ENCODE measurements at places on chromosomes 2 and 18.

DNA sequence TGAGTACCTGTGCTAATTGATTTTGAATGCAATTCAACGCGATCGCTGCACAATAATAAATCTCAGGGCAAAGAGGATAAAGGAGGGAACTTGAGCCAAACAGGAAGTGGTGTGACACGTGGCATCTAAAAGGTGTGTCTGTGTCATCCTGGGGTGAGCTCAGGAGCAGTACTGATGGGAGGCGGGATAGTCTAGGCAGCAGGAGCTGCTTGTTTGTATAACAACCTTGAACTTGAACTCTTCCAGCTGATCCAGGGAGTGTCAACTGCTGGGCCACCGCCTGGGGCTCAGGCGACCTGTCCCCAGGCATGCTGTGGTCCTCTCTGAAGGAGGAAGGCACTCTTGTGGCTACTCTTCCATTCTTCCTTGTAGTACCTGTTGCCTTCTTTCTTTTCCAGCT, 61.2 kb downstream of the BOD1L2 start:
- no peak for DNase-seq

DNA sequence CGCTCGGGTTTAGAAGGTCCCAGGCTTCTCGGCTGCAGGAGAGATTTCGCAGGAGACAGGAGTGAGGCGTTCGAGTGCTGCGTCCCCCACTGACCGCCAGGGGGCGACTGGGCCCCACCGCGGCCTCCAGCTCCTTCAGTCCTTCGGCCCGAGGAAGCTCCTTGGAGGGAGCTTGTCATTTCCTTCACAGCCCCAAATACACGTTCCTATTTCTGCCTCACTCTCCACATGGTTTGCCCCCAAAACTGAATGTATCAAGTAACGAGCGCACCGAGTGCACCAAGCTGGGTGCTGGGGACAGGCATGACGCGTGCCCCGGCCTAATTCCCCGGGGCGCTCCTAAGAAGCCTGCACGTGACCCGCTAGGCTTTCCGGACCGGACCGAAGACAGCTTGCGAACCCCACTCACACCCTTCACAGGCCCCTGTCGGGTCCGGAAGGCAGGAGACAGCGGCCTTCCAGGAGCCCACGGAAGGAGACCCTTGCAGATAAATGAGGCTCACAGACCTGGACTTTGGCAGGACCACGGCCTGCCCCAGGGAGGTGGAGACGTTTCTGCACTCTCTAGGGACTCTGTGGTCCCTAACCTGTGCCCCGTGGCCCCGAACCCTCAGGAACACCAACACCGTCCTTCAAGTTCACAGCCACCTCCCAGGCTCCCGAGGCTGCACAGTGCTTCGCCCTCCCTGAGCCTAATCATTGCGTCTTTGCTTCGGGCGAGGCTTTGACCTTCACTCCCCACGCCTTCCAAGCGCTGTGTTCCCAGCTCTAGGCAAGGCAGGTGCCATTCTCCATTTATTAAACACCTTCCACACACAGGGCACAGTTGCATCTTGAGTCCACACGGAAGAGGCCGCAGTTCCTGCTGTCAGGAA, 13.0 kb upstream of the FAHD2A start:
- peak; percentile 71 for DNase-seq

- DNase-seq, result no peak
These were observed 6.0 kb downstream of the SOX11 start for GRCh38 chr2:5698134-5698533.

- peak; percentile 32 for DNase-seq
These were observed 216.6 kb downstream of the SS18 start for GRCh38 chr18:25873833-25874232.

DNA sequence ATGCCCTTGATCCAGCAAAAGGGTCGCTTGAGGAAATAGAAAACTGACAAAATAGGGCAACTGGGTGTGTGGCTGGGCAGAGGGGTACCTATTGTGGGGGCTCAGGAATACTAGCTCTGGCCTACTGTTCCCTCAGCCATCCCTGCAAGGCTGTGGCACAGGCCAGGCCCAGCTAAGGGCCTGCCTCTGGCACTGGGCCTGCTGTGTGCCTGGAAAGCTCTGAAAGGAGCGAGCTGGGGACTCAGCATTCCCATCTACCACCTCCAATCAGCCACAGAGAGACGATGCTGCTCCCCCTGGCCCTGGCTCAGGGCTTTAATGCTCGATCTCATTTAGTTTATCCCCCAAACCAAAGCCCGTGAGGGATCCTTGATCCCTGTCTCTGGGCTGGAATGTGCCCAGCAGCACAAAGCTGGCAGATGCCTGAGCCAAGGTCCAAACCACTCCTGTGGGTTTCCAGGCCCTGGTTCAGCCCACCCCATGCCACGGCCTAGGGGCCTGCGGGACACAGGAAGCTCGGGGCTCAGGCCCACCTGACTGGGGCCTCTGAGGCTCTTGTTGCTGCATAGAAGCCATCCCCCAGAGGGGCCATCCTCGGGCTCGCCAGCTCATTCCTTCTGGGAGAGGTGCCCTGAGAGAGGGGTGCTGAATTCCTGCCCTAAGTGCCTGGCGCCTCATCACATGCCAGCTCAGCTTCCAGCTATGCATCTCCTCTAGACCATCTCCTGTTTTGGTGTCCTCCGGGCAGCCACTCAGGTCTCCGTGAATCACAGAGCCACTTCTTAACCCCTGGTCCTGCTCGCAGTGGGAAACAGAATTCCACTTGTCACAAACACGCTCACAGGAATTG, 43.0 kb upstream of the KCNF1 start:
- DNase-seq, result no peak

DNA sequence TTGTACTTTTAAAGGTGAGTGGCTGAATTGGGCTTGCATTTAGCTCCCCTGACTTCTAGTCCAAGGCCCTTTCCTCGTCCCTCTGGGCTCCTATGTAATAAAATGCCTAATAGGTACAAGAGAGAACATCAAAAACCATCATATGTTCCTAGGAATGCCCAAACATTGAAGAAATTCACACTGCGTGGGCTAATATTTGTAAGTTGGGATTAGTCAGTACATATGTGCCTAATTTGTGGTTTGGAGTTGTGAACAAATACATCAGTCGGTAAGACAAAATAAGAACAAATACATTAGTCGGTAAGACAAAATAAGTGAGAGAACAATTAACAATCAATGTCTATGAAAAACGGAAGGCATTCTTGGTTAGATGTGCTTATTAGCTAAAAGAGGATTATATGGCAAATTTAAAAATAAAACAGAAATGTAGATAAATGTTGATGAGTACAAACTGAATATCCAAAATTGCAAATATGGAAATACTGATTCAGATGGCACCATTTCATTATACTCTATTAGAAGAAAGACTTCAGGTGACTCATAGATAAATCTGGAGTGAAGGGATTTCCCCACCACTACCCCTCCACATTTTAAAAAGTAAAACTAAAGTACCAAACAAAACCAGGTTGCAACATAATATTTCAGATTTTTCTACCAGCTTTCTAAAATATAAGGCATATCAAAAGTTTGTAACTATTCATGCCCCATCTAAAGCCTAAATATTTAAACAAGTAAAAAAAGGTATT, 325.4 kb downstream of the ZEB2 start:
- no peak for DNase-seq

GRCh38 chr2:66334237-66335029, 100.5 kb upstream of the MEIS1 start:
- no peak for DNase-seq

GRCh38 chr2:155022531-155022930, 324.0 kb downstream of the KCNJ3 start:
- DNase-seq, result no peak

- no peak for DNase-seq
These were observed 126.8 kb downstream of the CDH20 start for GRCh38 chr18:61459896-61460648.

GRCh38 chr2:109533823-109534222, 79.9 kb downstream of the SEPTIN10 start:
- no peak for DNase-seq

- no peak for DNase-seq
These were observed 12.1 kb downstream of the MYT1L start for GRCh38 chr2:2318949-2319348.

- DNase-seq, result no peak
These were observed 153.5 kb downstream of the MYCN start for GRCh38 chr2:16093639-16094529.

GRCh38 chr2:145789636-145790035, 1269.7 kb upstream of the ZEB2 start:
- DNase-seq, result peak; percentile 56

DNA sequence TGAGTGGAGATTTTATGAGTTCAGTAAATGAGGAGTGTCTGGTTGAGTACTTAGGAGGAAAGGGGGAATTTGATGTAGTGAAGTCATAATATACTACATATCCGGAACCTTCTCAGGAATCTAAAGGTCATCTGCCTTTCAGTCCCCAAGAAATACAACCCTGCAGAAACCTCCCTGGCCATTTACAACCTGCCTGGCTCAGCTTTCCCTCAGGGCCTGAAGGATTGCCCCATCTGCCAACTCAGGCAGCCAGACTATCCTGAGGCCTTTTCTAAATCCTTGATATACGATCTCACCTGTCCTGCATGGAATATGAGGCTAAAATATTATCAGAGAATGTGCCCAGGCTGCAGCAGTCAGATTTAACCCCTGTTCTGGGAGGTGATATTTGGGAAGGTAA, 165.4 kb upstream of the SPOPL start:
- DNase-seq, result no peak

GRCh38 chr18:58535340-58536201, 93.3 kb downstream of the ALPK2 start:
- DNase-seq, result peak; percentile 68

DNA sequence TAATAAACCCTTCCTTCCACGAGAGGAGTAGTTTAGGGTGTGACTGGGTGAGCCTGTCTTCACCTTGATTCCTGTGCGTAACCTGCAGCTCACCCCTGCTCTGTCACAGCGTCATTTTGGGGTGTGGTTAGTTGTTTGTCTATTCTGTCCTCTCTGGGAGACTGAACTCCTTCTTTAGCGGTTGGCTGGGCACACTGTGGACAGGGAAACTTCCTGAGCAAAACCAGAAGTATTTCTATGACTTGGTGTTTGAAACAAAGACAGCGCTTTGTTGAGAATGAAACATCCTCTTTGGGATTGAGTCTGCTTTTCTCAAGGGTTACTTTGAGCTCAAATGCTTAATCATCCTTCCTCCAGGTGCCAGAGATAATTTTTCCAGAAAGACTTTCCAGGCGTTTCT, 270.7 kb downstream of the HRH4 start:
- DNase-seq, result no peak

- no peak for DNase-seq
These were observed 52.4 kb downstream of the PMS1 start for GRCh38 chr2:189836644-189837043.

GRCh38 chr2:98015671-98016070, 19.9 kb upstream of the TMEM131 start:
- no peak for DNase-seq

GRCh38 chr2:32852856-32853255, 93.9 kb upstream of the LTBP1 start:
- DNase-seq, result no peak

DNA sequence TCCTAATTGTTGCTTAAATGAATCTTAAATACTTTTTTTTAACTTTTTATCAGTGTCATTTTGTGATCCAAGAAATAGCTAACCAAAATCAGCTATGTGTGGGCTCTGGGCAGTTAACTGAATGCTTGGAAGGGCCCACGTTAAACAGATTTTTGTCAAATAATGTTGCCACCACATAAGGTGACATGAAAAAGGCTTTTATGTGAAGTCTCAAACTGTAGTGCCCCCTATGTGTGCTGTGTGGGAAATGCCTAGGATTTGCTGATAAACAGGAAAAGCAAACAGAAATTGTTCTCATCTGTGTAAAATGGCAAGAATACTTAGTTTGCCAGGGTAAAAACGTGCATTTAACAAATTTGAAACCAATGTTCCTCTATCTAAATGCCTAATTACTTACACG, 242.2 kb downstream of the ZNF516 start:
- DNase-seq, result no peak

- no peak for DNase-seq
These were observed 107.1 kb downstream of the ABCA12 start for GRCh38 chr2:215031321-215031720.

DNA sequence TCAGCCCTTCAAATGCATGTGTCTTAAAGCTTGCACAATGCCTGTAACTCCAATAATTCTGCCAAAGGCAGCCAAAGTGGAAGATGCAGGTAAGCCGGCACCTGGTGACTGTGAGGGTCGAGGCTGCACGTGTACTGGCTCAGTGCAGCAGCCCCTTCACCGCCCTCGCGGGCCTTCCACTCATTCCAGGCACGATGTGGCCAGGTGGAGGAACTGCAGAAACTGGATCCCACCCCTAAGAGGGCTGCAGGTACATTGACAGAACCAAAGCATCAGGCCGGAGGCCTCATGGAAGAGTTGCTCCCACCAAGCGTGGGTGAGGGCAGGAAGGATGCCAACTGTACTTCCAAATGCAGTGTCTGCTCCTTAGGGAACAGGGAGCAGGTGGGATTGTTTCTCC, 253.4 kb downstream of the HDAC4 start:
- no peak for DNase-seq

- DNase-seq, result no peak
These were observed 39.9 kb upstream of the DARS1 start for GRCh38 chr2:136025057-136025973.

GRCh38 chr2:43192744-43193651, 33.4 kb downstream of the ZFP36L2 start:
- DNase-seq, result no peak

- DNase-seq, result peak; percentile 34
These were observed 1.0 kb upstream of the SNRNP200 start for GRCh38 chr2:96306370-96306769.

- DNase-seq, result no peak
These were observed 1566.6 kb upstream of the SLC39A10 start for GRCh38 chr2:194090251-194090905.

DNA sequence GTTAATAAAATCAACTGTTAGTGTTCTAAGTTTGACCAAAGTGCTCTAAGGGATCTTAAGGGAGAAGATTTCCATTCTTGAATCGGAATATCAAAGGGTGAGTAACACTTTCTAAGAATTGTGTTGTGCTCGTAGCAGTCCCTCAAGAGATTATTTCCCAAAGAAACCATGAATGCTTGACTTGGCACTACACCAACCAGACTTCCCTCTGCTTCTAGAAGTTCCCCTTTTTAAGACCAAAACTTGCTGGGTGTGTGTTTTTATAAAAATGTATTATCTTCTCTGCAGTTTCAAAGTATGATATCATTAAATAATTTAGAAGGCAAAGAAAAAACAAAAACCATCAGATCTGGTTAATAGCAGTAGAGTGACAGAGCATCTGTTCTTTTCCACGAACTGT, 522.0 kb upstream of the FAM98A start:
- peak; percentile 87 for DNase-seq

- DNase-seq, result no peak
These were observed 21.8 kb upstream of the NT5C1B start for GRCh38 chr2:18611184-18611583.

- DNase-seq, result no peak
These were observed 365.5 kb upstream of the ACVR2A start for GRCh38 chr2:147479358-147479757.

Measured in OCI-M1 (cell line).